ENCODE measurements at places on chromosomes 2 and 18.

GRCh38 chr2:122627388-122627787, 871.9 kb downstream of the TSN start:
- no peak for DNase-seq

DNA sequence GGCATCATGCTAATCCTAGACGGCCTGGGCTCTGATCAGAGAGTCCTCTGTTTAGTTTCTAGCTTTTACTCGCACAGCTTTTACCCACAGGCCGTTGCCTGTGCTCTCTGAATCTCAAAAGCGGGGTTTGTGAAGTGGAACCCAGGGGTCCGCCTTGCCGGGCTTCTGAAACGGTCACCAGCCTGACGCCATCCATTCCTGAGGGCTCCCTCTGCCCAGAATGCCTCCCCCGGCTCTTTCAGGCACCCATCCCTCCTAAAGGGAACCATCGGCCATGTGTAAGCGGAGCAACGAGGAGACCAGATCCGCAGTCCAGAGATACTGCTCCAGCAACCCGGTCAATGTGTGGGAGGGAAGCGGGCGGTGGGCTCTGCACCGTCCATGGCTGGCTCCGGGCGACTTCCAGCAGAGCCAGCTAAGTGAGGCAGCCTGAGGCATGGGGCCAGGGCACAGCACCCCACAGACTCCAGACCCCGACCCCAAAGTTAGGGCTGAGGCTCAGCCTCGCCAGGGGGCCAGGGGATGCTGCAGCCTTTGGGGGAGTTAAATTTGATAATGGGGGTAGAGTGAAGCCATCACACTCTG, 28.8 kb downstream of the SALL3 start:
- no peak for DNase-seq

GRCh38 chr18:67135981-67136380, 380.5 kb downstream of the DSEL start:
- DNase-seq = no peak

DNA sequence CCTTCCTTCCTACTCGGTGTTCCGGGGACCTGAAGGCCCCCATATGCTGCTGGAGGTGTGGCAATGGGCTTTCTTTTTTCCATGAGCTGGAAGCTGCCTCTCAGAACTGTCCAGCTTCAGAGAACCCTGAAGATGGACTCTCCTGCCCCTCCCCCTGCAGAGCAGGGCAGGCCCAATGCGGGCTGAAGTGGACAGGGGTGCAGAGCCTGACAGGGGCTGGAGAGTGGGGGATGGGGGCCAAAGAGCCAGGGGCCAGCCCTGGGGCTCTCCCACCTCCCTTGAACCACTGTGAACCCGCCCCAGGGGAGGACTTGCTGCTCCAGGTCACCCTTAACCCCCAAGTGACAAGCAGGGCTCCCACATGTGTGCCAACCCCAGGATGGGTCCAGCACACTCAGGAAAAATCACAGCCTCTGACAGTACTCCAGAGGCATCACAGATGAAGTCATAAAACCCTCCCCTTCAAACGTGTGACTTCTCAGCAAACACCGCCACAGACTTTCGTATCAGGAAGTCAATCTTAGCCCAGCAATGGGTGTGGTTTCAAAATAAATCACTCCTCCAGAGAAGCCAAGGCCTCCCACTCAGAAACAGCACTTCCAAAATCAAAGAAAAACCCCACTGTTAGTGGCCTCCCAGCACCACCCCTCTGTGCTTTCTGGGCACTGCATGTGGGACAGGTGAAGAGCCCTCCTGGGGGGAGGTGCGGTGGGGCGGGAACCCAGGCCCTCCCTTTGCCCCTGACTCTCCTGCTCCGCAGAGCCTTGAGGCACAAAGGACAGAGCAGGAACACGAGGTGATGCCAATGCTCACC, 135.8 kb downstream of the HDAC4 start:
- peak; percentile 67 for DNase-seq

GRCh38 chr2:71069376-71069775, 928 bp downstream of the NAGK start:
- peak; percentile 18 for DNase-seq

- DNase-seq = peak; percentile 2
Observed at GRCh38 chr2:240638512-240639160, 13.4 kb downstream of the GPR35 start.

DNA sequence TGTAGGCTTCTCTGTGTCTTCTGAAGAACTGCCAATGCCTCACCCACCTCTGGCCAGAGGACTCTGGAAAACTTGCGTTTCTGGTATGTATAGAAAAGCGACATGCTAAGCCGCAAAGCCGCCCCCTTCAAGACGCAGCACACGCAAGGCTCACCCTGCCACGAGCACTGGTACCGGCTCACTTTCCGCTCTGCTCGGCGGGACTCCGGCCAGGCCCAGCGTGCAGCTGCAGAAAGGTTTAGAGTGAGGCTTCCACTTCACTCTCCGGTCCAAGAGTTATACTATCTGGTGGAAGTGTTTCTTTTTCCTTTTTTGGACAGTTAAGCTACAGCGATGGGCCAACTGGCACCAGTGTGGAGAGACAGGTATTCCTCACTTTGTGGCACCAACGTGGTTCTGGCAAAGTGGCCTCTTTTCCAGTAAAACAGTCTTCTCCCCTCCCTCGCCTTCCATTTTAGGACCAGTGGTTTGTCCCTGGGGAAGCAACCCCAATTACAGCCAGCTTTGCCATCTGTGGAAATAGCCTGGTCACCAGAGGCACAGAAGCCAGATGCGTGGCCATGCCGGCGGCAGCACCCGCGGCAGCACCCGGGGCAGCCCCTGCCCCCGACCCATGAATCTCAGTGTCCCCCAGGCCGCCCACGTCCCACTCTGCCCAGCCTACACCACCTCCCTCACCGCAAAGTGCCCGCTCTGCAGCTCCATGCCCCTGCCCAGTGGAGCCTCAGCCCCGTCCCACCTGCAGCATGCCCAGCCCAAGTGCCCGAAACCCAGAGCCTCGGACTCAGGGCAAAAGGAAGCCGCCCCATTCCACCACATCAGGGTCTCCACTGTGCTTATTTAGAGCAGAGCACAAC, 91.6 kb upstream of the CTDP1 start:
- DNase-seq = no peak

- no peak for DNase-seq
Observed at GRCh38 chr2:133522204-133522603, 46.1 kb downstream of the NCKAP5 start.
